AML-193 (cell line): ENCODE measurements at places on chromosomes 7 and 10.

- DNase-seq, result no peak
These were observed 303.5 kb upstream of the BMPER start for GRCh38 chr7:33601884-33602283.

GRCh38 chr10:101063050-101063525, 1.3 kb downstream of the KAZALD1 start:
- no peak for DNase-seq

GRCh38 chr10:120972259-120972658, 121.1 kb downstream of the WDR11 start:
- DNase-seq, result no peak

- no peak for DNase-seq
These were observed 30.4 kb downstream of the ZNF92 start for GRCh38 chr7:65404020-65404419.

DNA sequence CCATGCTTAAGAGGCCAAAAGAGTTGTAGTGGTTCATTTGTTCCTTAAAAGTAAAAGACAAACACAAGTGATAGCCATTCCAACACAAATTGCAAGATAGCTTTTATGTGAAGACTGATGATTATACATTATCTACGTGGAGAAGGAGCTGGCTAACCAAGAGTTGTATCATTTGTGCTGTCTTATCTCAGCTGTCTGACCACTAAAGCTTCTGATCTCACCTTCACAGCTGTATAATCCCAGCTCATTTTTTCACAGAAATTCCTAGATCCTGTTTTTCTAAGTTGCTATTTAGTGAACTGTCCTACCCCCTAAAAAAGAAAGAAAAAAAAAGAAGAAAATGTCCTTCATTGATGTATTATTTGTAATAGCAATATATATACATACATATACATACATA, 9.8 kb downstream of the USP6NL start:
- no peak for DNase-seq

GRCh38 chr10:78976825-78977755, 91.7 kb upstream of the ZMIZ1 start:
- no peak for DNase-seq

DNA sequence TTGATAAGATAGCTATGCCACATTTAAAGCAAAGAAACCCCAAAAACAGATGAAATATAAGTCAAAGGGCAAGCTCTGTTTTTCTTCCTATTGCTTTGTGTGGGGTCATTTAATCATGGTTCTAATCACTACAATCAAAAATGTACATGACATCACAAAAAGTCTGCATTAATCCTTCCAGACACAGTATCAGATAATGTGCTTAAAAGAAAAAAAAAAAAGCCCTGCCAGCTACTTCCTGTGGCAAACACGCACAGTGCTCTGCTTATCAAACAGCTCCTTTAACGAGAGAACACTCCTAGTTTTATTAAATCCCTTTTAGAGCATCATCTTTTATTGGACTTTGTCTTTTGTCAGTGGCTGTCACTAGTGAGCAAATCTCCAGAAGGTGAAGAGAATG, 1005.8 kb downstream of the GATA3 start:
- no peak for DNase-seq

DNA sequence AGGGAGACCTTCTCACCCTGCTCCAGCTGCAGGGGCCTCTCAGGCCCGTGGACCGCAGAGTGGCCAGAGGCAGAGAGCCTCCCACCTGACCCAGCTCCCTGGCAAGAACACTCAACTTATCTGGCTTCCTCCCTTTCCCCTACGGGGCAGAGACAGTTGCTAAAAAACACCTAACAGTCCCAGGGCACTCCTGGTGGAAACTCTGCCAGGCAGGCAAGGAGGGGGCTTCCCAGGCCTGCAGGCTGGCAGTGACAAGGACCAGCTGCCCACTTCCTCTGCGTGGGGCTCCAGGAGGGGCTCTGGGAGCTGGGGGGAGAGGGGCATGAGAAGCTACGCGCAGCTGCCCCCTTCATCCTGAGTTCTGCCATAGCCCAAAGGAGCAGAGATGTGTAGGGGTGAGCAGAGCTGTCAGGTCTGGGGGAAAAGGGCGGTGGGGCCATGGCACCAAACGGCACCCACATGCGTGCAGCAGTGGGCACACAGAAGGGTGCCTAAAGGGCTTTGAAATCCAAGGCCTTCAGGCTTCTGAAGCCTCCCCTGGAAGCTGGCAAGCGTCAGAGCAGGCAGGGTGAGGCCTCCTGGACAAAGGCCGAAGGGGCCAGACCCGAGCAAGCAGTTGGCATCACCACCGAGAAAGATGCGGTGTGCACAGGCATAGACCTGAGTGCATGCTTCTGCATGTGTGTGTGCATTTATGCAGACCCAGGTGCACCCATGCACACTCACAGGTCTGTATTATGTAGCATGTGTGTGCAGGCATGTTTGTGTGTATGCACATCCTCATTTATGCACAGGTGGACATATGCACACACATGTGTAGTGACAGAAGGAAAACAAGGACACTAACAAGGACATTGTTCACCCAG, 14.4 kb downstream of the SPOCK2 start:
- no peak for DNase-seq

- no peak for DNase-seq
These were observed 52.7 kb downstream of the HIPK2 start for GRCh38 chr7:139725077-139725476.

- DNase-seq, result no peak
These were observed 16.2 kb upstream of the MRC1 start for GRCh38 chr10:17792991-17793390.

DNA sequence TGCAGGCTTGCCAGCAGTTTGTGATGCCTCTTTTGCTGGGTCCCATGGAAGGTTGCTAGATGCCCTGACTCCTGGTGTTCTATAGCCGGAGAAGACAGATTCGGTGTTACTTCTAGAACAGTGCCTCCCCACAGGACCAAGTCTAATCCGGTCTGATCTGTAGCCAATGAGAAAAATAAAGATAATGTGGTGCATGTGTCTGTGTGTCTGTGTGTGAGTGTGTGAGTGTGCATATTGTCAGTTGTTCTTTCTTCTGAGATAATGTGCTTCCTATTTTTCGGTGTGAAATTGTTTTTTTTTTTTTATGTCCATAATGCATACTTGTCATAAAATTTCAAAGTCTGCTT, 29.7 kb upstream of the ZNRF2 start:
- DNase-seq, result no peak

DNA sequence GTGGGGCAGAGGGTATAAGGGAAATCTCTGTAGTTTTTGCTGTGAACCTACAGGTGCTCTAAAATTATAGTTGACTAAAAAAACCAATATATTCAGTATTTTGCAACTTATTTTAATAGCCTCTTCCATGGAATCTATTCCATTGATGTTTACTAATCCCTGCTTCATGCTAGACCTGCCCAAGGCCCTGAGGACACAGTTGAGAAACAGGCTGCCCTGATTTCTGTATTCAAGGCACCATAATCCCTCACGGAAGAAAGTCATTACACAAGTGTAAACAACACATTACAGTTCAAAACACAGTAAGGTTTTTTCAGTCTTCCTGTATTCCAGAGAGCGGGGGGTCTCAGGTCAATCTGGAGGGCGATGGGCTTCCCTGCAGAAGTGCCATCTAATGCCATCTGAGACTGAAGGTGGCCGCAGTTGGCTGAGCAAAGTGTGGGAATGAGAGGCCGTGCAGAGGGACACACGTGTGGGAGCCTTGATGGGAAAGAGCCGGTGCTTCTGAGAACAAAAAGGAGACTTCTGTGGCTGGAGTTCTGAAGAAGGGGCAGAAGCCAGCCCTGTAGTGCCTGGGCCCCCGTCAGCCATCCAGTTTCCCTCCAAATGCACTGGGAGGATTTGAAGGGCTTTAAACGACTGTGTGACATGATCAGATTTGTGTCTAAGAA, 146.9 kb downstream of the PTPN20 start:
- no peak for DNase-seq

DNA sequence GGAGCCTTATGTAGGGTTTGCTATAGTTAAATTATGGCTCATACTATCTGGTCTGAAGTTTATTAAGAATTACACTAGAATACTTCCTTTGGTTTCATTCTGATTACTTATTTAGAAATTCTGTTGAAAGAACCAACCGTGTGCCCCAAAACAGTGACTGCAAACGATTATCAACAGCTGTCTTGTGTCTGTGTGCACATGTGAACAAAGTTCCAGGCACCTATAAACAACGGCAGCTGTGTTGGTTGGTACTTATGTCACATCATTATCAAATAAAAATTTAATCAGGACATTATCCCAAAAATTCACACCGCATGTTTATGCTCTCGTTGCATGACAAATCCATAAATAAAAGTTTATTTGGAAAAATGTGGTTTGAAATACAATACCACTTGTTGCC, 80.6 kb downstream of the USP6NL start:
- no peak for DNase-seq

- DNase-seq, result no peak
These were observed 12.5 kb upstream of the ARMS2 start for GRCh38 chr10:122441961-122442360.

DNA sequence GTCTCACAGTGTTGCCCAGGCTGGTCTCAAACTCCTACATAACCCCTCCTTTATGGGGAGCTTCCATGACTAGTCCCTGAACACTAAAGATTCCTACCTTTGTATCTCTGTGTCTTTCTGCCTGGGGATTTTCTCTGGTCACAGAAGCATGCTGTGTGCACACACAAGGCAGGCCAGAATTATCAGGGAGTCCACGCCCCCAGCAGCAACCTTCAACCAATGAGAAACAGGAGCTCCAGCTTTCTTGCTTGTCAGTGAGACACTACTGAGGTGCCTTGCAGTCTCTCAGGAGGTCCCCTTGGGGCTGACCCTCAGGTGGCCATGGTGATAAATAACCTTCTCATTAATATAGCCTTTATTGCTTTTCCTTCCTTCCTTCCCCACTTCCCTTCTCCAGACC, 45.1 kb upstream of the AUTS2 start:
- DNase-seq, result no peak

DNA sequence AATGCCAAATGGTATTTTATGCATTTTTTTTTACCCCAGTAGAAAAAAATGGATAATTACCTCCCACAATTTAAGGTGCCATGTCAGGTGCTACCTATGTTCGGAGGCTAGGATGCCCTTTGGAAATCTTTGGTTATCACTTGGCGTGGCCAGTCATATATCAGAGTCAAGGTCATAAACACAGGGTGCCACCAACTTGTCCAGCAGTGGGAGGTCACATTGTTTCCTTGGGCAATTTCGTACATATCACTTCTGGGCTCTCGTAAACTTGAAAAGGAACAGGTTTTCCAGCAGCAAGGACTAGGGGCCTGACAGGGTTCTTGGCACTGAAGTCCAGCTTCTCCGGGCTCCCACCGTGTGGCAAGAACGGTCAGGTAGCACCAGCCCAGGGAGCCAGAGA, 48.0 kb upstream of the BHLHA15 start:
- DNase-seq, result no peak

DNA sequence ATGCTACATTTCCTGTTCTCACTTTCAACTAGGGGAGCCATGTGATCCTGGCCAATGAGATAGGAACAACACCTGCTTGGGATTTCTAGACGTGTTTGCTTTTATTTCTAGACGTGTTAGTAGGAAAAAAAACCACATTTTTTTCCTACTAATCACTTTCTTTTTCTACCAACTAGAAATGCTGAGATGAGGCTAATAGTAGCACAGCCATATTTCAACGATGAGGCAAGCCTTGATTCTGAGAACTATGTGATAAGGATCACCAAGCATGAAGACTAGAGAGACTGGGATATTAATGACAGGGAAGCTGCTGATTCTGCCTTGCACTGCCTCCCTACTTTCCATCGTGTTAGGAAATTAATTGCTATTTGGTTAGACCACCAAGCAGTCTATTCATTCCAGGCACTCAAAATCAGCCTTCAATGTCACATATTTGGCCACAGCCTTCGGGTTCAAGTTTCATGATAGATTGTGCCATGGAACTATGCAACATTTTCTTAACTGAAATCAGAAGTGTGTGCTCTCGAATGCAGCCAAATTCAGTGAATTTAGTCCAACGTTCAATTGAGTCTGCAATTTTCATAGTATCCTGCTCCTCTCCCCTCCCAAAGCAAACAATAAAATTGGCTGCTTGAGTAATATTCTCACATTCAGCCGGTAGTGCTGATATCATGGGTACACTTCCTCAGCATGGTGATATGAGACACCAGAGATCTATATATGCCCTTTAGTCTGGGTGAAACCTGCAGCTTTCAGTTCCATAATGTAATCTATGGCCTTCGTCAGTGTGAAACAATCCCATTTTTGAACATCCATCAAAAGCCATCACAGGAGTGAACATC, 98.1 kb downstream of the GPR37 start:
- no peak for DNase-seq

DNA sequence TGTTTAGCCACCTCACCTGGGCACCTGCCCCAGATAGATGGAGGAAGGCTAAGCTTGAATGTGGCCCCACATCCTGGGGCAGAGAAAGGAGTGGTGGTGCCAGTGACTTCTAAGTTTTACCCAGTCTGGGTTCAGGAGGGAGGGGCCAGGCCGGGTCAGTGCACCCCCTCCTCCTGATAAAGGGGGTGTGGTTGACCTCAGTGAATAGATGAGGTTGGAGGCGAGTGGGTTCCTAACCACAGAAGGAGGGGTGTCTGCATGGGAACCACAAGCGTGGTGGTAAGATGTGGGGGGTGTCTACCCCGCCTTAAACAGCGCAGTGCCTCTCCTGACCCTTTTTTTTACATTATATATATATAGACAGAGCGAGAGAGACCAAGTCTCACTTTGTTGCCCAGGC, 105.3 kb upstream of the KCTD7 start:
- no peak for DNase-seq

DNA sequence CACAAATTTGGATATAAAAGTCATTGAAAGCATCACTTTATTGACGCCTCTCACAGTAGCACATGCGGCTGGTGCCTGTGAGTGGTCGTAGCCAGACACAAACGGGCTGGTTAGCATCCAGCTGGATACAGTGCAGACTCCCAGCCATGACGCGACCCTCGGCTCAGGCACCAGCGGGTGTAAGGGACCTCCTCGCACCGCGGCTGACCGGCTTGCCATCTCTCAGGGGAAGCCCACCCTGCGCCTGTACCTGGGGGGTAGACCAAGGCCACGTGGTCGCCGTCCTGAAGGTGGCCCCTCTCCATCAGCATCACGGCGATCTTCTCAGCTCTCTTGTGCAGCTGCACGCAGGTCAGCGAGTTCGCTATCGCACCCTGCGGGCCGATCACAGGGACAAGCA, 213.8 kb downstream of the ZMYND11 start:
- DNase-seq, result no peak

- no peak for DNase-seq
These were observed 10.1 kb downstream of the RUFY2 start for GRCh38 chr10:68397005-68397404.

DNA sequence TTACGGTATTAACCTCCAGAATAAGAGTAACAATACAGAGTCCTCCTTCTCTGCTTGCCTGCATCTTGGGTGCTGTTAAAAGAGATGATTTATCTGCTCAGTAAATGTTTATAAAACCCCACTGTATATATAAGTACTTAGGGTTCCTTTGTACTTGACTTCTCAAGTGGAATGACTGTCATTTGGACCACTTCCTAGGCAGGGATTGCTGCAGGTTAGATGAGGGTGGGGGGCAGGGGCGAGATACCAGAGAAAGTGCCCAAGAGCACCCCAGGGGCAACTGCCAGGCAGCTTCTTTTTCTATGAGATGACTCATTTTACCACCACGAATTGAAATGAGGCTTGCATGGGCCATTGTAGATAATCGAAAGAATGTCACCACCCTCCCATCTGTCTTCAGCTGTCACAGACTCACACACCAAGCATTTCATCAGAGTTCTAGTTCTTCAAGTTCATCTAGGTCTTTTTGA, 421.9 kb upstream of the GALNT17 start:
- DNase-seq, result no peak
